ENCODE measurements at places on chromosomes 3 and 15.

DNA sequence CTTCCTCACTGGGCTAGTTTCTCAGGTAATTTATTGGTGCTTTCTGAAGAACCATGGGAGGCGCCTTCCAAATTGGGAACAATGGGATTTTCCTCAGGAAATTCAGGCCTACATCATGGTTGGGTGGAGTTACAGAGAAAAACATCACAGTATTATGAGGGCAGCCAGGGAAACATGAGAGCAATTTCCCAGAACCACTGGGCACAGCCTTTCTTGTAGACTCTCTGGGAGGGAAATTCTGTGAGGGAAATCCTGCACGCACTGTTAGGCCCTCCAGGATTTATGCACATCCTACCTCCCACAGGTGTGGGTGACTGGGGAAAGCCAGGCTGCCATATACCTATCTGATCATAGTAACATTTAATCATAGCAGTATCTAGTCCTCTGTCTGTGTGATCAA lies 13.2 kb downstream of the POPDC2 start:
- DNase-seq: no peak

DNA sequence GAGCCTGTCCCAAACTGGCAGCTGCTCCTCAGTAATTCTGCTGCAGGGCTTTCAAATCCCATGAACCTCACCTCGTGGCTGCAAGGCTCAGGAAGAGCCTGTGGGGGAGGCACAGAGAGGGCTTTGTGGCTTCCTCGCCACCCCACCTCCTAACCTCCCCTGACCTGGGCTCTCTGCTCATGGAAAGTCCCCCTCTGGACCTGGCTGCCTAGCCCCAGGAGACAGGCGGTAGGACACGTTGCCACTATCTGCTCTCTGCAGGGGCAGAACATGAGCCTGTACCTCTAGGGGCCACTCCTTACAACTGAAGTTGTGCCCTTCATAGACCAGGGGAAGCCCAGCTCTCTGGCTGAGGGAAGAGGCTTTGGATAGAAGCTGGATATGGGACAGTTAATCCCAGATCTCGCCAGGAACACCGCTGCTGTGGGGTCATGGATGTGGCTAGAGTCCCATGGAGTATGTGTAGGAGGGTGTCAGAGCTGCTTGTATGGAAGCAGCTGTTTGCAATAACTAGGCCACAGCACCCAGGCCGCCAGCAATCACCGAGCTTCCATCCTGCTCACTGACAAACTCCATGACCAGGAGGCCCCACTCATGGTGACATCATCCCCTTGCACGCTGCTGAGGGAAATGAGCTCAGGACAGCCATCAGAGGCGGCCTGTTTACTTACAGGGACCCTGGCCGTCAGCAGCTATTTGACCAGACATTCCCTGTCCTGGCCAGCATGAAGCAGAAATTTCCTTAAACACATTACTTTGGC lies 34.0 kb upstream of the CILP start:
- no peak for DNase-seq

- DNase-seq: peak; percentile 39
Measured at GRCh38 chr3:14424711-14425580, 22.5 kb downstream of the SLC6A6 start.

GRCh38 chr3:101095693-101096430 lies 102.6 kb upstream of the ABI3BP start:
- DNase-seq: no peak

DNA sequence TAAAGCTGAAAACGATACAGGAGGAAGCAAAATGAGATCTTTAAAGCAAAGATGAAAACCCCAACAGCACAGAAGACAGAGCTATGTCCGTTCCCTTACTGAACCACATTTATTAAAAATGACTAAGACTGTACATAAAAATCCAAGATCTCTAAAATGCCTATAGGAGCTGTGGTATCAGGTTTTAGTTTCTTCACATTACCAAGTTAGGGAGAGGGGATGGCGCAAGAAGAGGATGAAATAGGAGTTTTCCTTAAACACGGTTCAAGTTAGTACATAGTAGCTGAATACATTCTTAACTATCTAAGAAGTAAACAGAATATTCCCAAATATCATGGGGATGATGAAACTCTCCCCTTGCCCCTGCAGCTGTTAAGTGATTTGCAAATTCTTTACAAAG lies 6.3 kb downstream of the EOMES start:
- DNase-seq: no peak

- no peak for DNase-seq
Measured at GRCh38 chr15:51909584-51909983, 62.0 kb downstream of the LEO1 start.

GRCh38 chr3:45906681-45907407 lies 20.5 kb downstream of the CCR9 start:
- no peak for DNase-seq

GRCh38 chr3:196082619-196082971 lies 705 bp upstream of the TFRC start:
- no peak for DNase-seq

DNA sequence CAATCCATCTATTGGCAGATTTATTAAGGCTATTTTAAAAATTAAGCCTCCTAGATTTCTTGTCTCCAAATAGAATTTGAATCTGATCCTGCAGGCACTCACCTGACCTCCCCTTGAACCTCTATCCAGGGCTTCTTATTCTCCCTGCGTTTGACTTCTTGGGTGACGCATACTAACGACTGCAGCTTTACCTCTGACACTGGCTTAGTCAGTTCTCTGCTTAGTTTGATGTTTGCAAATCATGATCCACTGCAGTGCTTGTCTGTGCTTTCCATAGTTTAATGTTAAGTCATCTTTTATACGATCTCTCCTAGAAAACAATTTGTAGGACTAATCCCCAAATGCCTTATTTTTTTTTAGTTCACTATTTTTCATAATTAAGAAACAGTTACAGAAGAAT lies 233.1 kb downstream of the ROBO1 start:
- DNase-seq: no peak

DNA sequence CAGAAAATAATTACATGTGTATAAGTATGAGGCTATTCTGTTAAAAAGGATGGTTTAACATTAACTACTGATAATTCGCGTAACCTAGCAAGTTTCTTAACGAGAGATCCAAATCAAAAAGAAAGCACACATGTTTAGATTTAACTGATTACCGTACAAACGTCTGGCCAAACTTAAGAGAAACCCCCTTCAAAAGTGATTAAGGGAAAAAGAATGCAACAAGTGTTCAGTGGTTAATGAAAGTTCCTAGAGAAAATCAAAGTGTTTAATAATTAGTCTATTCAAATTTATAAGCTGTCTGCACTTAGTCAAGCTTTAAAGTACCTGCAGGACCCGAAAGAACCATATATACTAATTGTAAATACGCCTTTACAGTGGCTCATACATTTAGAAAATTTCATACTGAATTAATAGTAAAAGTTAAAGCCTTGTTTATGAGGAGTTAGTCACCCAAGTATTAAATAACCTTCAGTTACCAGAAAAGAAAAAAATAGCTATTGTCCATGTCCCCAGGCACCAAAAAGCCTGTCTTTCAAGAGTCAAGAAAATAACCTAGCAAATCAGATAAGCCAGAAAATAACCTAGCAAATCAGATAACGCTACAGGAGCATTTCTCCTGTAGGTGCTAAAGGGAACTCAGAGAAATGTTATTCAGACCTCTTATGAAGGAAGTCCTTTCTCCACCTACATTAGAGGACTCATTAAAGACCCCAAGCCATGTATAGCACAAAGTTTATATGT lies 34.6 kb downstream of the ZNF589 start:
- DNase-seq: no peak

GRCh38 chr3:105145511-105145910 lies 221.2 kb upstream of the ALCAM start:
- DNase-seq: no peak

DNA sequence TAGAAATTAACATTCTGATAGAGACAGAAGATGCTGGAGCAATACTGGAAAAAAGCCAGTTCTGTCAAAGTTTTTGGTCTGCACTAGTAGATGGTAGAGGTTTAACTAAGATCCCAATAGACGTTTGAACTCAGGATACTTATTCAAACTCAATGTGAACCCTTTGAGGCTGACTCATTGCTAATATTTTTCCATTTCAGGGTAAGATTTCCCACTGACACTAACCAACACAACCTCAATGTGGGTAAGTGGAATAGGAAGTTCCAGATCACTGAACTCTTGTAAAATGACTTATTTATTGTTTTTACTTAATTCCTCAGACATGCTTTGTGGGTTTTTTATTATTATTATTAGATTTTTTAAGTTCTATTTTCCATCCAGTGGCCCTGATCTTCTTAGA lies 1024.8 kb downstream of the EPHA3 start:
- DNase-seq: no peak

GRCh38 chr3:45990181-45990580 lies 5.4 kb downstream of the FYCO1 start:
- DNase-seq: no peak

DNA sequence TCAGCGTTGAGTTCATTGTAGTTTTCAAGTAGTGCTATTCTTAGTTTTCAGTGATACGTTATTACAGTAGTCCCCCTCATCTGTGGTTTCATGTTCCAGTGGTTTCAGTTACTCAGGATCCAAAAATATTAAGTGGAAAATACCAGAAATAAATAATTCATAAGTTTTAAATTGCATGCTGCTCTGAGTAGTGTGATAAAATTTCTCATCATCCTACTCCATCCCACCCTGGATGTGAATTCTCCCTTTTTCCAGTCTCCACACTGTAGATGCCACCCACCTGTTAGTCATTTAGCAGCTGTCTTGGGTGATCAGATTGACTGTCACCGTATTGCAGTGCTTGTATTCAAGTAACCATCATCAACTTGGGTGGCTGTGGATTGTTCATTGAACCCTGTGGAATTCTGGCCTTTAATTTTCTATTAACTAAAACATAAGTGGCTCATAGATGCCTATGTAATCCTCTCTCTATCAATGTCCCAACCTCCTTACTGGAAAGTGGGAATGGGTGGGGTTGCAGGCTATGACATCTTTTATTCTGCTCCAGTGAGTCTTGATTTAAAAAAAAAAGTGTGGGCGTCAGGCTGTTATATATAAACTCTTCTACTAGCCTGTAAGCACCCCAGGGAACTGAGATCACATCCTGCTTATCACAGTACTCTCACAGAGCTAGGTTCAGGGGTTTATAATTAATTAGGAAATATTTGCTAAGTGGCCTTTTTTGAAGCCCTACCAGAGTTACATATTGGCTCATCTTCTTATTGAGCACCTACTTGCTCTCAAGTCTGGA lies 97.5 kb downstream of the CFAP20DC start:
- no peak for DNase-seq

- no peak for DNase-seq
Measured at GRCh38 chr3:157064402-157064801, 95.5 kb downstream of the CCNL1 start.

Data from NCI-H510A (cell line).